NCI-H1092 (cell line): ENCODE measurements at places on chromosomes 7 and 10.

- no peak for DNase-seq
Measured at GRCh38 chr7:17651341-17651740, 289.0 kb downstream of the SNX13 start.

- no peak for DNase-seq
Measured at GRCh38 chr10:7906128-7906527, 87.8 kb downstream of the TAF3 start.

- no peak for DNase-seq
Measured at GRCh38 chr10:93267521-93267920, 193.8 kb downstream of the CYP26A1 start.

- DNase-seq: no peak
Measured at GRCh38 chr10:86963341-86963919, 4.9 kb upstream of the ADIRF start.

DNA sequence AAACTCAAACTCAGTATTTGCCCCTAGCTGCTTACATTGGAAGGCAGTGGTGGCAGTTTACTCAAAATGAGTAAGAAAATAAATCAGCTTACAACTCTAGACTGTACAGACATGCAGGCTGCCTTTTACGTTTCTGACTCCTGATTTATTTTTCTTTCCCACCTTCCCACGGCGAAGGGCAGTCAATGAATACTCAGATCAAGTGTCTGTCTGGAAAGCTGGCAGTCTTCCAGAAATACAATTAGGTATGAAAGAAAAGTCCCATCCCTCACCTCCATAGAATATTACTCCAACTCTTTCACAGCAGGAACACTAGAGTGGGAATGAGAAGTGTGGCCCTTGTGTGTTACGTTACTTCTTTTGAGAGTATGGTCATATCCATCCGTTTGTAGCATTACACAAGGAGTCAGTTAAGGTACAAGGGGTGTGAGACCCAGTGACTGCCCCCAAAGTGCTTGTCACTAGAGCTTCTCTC is 1.3 kb upstream of the PAPSS2 start:
- DNase-seq: no peak

DNA sequence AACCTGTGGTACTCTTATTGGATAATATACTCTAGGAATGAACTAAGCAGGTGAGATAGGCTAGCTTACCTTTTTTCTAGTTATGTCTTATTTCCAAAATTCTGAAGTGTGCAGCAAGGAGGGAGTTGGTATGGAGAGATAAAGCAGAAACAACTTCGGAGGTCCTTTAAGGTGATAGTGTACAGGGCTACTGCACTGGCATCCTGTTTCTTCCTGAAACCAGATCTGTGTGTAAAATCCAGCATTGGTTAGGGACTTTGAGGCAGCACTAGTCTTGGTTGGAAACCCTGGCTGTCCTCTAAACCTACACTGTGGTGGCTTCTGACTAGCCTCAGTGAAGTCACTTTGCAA is 66.9 kb upstream of the STRIP2 start:
- no peak for DNase-seq

- DNase-seq: no peak
Measured at GRCh38 chr10:13168781-13169180, 7.4 kb downstream of the MCM10 start.

GRCh38 chr7:155234950-155235789 is 62.5 kb upstream of the INSIG1 start:
- no peak for DNase-seq

DNA sequence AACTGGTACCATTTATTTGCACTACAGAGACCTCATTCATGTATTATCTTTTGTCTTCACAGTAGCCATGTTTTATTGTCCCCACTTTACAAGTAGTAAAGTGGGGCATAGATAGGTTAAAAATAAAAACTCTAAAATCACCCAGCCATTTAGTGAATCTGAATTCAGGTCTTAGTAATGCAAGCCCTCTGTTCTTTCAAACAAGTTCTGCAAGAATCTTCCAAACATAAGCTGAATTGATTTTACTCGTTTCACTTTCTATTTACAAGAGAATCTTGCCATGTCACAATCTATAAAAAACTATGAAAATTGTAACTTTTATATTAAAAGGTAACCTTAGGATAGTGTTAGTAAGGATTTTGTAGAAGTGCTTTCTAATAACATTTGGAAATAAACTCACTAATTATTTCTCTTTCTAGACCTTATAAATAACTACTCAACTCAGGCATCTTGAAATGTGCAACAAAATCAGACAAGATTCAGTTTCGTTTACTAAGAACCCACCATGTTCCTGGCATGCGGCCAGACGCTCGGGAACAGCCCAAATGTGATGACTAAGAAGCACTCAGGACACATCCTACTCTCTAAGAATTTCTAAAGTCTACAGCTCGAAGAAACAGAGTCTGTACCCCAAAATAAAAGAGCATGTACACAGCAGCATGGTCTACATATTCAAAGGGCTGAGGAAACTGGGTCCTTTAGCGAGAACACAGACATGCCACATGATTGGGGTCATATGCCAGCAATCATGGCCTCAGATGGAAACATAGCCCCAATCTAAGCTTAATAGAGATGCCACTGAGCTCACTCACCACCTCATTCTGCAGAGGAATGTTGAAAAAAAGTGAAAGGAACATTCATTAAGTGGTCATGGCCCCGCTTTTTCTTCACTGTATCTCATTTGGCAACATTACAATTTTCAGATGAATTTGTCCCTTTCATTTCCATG is 167.6 kb downstream of the AMPH start:
- no peak for DNase-seq

DNA sequence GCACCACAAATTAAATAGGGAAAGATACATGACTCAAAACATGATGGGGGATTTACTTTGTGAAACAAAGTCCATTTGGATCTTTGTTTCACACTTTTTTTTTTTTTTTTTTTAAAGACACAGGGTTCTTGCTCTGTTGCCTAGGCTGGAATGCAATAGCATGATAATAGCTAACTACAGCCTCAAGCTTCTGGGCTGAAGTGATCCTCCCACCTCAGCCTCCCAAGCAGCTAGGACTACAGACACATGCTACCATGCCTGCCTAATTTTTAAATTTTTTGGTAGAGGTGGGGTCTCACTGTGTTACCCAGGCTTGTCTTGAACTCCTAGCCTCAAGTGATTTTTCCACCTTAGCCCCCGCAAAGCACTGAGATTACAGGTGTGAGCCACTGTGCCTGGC is 172.6 kb upstream of the KLF14 start:
- no peak for DNase-seq

- peak; percentile 56 for DNase-seq
Measured at GRCh38 chr10:7525314-7526016, 114.6 kb upstream of the SFMBT2 start.

DNA sequence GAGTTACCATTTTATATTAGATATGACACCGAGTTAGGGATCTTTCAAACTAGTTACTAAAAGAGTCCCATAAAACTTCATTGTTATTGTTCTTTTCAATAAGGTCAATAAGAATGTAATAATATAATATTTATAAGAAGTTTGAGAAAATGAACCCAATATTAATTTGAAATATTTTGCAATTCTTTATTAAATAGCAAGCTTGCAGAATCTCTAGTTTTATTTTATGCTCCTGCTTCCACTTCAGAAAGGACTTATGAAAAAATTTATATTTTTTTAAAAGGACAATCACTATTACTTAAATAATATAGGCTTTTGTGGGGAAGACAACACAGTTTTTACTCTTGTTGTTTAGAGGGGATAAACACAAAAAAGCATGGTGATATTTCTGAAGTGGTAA is 47.9 kb downstream of the LUC7L2 start:
- DNase-seq: no peak

- no peak for DNase-seq
Measured at GRCh38 chr10:12743941-12744340, 257.6 kb downstream of the CCDC3 start.

- DNase-seq: no peak
Measured at GRCh38 chr10:7027913-7028808, 382.7 kb downstream of the SFMBT2 start.

GRCh38 chr10:71443676-71444075 is 47.0 kb downstream of the CDH23 start:
- DNase-seq: no peak

- DNase-seq: no peak
Measured at GRCh38 chr7:105206985-105207384, 181.7 kb downstream of the SRPK2 start.

DNA sequence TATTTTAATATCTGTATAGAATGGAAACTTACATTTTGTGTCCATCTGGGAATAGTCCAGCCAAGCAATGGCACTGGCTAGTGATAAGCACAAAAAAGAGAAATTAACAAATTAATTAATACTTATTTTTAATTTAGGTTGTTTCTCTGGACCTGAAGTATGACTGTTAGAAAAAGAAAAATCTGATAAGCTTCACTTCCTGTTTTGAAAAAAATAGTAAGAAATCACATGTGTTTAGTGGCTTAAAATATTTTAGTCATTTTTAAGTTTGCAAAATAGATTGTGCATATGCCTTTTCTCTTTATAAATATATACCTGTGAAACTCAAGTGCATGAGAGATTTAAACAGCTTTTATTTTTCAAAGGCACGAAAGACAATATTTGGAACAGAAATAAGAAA is 50.1 kb upstream of the CREB5 start:
- DNase-seq: no peak

GRCh38 chr10:74194999-74195398 is 44.0 kb downstream of the ADK start:
- no peak for DNase-seq

DNA sequence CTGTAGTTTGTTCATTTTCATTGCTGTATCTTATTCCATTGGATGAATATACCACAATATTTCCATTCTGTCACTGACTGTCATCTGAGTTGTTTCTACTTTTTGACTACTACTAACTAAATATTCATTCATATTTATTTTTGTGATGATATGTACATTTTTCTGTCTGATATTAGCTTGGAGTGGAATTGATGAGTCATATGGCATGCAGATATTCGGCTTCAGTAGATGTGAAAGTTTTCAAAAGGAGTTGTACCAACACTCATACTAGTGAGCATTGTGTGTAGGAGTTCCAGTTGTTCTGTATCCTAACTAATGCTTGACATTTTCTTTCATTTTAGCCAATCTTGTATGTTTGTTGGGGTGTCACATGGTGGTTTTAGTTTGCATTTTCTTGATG is 7.7 kb downstream of the RUNDC3B start:
- DNase-seq: no peak

DNA sequence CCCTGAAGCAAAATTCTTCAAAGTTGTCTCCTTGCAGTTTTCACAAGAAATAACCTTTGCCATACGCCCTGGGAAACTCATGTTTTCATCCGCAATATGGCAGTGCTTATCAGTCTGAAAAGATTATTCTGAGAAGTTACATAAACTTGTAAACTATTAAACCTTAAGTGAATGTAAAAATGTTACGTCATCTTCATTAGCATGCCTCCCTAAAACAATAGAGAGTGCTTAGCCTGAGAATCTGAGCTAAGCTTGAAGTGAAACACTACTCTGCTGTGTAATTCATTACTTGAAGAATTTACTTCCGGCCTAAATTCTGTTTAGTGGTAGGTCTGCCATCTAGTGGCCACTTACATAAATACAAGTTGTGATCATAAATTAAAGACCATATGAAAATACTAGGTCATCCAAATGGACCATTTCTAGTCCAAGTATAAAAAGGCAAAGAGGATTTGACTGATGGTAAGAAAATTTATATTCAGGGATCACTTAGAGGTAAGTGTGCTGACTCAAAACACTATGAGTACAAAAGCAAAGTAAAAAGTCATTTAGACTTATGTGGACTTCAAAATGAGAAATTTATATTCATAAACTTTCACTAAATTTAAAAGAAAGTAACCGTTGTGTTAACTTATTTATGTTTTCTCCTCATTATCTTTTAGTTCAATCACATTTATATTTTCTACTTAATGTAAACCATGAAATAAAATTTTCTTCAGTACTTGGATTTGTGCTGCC is 745.1 kb upstream of the LRRTM3 start:
- DNase-seq: no peak

GRCh38 chr7:134875867-134876266 is 96.4 kb downstream of the CALD1 start:
- DNase-seq: no peak

DNA sequence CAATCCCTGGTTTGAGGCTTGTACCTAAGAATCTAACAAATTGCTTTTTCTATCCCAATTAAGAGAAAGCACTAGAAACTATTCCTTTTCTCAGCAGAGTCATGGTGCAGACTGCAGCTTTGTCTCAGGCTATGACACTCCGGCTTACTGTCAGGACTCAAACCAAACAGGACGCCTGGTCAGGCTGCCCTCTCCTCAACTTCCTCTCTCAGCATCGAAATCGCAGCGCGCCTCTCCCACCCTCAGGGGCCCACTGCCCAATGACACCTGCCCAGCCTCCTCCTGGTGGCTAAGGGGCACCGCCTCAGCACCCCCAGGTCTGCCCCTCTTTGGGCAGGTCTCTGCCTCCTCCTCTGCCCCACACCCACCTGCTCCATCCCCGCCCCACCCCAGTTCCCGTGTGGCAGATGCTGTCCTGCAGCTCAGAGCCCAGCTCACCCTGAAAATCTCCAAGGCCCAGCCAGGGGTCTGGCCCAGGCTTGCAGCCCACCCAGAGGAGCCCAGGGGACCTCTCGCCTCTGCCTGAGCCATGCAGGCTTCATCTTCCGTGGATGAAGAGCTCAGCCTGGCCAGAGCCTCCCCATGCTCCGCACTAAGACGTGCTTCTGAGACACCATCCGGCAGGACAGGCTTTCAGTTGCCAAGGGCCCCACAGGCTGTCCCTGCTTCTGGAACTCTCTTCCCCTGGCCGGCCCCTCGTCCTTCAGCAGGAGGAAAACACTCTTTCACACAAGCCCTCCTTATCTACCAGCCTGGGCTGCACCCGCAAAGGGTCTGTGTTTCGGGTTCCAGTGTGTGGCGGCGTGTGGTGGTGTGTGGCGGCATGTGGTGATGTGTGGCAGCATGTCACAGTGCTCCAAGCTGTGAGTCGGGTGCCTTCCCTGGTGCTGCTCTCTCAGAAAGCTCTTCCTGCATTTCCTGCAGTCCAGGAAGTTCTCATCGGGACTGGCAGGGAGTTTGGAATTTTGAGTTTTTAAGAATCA is 16.4 kb upstream of the PTPRN2 start:
- no peak for DNase-seq

- DNase-seq: no peak
Measured at GRCh38 chr10:24703700-24704099, 20.0 kb downstream of the ARHGAP21 start.

DNA sequence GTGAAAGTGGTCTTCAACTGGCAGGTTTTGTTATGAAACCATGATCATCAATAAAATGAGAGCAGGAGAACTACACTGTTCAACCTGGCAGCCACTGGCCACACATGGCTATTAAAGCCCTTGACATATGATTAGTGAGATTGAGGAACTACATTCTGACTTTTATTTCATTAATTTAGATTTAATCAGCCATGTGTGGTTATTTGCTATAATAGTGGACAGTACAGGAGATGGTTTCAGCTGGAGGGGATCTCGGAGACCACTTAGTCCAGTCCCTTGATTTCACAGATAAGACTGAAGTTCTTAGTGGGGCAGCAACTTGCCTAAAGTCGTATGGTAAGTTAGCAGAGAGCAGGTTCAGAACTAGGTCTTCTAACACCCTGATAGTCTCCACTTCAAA is 111.7 kb upstream of the BMPER start:
- DNase-seq: no peak

- DNase-seq: no peak
Measured at GRCh38 chr7:77697535-77697831, 1.2 kb downstream of the RSBN1L start.
